ENCODE measurements at places on chromosomes 3 and 15.

DNA sequence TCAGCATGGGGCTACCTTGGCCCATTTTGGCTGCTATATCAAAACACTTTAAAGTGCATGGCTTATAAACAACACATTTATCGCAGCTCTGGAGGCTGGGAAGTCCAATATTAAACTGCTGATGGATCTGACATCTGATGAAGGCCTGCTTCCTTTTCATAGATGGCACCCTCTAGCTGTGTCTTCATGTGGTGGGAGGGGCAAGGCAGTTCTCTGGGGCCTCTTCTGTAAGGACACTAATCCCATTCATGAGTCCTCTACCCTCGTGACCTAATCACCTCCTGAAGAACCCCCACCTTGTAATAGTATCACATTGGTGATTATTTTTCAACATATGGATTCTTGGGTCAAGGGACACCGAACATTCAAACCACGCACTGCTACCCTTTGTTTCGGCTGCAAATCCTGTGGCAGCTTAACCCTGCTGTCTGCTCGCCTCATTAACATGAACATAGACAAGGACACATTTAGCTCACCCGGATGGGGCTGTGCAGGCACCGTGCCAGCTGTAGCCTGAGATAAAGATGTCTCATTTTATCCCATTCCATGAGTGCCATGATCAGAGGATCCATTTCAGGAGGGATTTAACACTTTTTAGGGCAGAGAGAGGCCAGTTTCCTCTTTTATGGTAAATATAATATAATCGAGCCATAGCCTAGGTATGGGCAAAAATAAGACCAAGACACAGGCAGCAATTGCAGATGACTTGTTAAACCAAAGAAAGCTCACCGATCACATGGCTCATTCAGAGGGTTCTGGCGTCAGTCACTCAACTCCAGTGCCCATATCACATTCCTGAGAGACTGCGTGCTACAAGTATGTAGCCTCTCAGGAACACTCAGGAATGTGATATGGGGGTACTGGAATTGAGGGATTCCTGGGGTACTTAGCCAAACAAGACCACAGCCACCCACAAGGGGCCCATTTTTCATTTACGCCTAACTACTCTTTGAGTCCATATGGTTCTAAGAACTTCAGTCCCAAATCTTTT, 251.1 kb upstream of the ST8SIA2 start:
- DNase-seq = no peak

DNA sequence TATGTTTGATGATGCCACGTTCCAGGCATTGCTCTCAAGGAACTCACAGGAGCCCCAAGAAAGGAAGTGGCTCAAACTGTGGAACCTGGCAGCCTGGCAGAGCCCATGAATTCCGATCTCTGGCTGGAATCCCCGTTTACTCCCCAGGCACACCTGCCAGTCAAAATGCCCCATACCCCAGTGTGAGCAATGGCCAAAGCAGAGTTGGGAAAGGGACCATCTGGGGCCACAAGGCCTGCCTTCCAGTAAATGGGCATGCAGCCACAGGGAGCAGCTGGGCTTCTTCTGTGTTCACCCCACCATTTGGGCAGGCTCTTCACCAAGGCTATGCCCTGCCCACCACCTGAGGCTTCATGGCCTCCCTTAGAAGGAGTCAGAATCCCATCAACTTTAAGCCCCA, 257.0 kb upstream of the GOLGA6L4 start:
- no peak for DNase-seq

- DNase-seq = no peak
Measured at GRCh38 chr3:156388497-156389448, 166.1 kb downstream of the SSR3 start.

GRCh38 chr15:60969658-60970057, 259.4 kb downstream of the RORA start:
- no peak for DNase-seq

All from left lobe of liver (tissue), 2 donors.